Esophagus mucosa (tissue), 1 donor: ENCODE measurements at places on chromosomes 6 and 20. TPM values are rescaled to one million over a fixed set of nuclear protein-coding genes. Genes with fewer than 3 reads are reported as not detected.

The SLC17A3 gene
- total RNA-seq = not detected

The TRIM31 gene
- total RNA-seq = 0.20 TPM

The CRIP3 gene
- 0.28 TPM for total RNA-seq

The LINC00237 gene
- total RNA-seq = not detected

The NUP43 gene
- 21.6 TPM for total RNA-seq

The ABHD12 gene
- 29.4 TPM for total RNA-seq

- no peak for ATAC-seq
Measured at GRCh38 chr6:74574794-74575193, 631.1 kb downstream of the COL12A1 start.

DNA sequence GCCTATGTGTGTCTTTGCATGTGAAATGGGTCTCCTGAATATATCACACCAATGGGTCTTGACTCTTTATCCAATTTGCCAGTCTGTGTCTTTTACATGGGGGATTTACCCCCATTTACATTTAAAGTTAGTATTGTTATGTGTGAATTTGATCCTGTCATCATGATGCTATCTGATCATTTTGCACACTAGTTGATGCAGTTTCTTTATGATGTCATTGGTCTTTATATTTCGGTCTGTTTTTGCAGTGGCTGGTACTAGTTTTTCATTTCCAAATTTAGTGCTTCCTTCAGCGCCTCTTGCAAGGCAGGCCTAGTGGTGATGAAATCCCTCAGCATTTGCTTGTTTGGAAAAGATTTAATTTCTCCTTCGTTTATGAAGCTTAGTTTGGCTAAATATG lies 555.2 kb upstream of the BTBD3 start:
- no peak for ATAC-seq

DNA sequence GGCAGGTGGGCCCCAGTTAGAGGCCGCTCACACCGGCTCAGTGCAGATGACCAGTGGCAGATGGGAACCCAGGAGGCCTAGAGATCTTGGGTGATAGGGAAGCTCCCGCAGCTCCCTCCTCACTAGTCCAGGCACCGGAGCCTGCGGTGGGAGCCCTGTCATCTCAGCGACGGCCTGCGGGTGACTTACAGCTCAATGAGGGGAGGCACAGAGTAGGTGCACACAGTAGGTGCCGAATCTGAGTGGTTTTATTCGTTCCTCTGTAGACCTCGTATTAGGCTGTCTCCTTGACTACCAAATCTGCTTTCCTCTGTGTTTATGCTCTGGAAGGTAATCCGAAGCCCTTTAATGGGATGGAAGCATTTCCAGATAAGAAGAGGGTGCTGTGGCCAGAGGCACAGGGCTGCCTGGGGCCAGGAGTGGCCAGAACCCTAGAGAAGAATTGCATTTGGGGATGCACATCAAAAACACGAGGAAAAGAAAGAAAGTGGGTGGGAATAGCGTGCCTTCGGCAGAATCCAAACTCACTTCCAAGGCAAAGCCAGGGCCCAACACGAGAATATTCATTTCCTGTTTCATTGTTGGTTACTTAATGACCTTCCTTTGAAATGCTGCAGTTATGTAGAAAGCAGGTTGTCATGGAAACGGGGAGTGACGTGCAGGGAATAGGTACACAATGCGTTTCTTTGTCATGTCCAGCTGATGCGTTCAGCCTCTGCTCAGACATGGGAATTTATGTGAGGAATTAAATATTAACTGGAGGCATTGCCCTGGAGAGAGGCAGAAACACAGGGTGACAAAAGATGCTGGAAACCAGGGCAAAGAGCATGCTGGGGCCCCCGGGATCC lies 24.7 kb downstream of the MYT1 start:
- no peak for ATAC-seq

DNA sequence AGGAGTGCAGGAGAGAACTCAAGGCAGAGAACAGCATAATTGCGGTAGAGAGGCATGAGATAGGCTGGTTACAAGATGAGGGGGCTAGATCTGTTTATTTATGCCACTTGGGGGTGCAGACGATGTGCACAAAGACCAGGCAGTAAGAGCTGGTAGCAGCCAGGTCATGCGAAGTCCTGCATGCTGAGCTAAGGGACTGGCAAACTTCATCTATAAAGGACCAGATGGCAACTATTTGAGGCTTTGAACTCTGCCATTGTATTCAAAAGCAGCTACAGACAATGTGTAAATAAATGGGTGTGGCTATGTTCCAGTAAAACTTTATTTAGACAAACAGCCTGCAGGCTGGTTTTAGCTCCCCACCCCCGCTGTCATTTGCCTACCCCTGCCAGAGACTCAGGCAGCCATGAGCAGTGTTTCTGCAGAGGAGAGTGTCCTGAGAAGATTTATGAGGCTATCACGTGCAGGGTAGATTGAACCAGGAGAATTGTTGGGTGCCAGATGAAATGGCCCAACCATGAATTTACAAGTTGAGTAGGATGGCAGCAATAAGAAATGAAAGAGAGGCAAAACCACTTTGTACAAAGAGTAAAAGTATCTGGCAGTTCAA lies 253.4 kb upstream of the MOCS1 start:
- ATAC-seq = no peak

GRCh38 chr6:106799031-106799894 lies 169.9 kb downstream of the QRSL1 start:
- ATAC-seq = peak; percentile 74

GRCh38 chr6:166441325-166442078 lies 58.8 kb upstream of the MPC1 start:
- no peak for ATAC-seq

DNA sequence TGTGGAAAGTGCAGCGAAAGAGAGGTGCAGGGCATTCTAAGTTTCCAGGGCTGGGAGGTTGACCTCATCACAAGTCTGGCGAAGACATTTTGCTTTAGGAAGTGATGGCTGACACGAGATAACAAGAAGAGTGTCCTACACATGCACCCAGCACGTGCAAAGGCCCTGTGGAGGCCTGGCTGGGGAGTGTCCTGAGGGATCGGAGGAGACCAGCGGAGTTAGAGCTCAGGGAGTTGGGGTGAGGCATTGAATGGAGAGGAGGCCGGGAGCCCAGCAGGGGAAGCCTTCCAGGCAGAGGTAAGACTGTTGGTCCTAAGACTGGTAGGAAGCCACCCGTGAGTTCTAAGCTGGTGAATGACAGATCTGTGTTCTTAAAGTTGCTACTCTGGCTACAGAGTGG lies 58.4 kb downstream of the PPP1R14C start:
- ATAC-seq = no peak
